ENCODE measurements at places on chromosomes 2 and 18.

GRCh38 chr2:17036361-17036760 is 370.7 kb upstream of the CYRIA start:
- DNase-seq, result no peak

DNA sequence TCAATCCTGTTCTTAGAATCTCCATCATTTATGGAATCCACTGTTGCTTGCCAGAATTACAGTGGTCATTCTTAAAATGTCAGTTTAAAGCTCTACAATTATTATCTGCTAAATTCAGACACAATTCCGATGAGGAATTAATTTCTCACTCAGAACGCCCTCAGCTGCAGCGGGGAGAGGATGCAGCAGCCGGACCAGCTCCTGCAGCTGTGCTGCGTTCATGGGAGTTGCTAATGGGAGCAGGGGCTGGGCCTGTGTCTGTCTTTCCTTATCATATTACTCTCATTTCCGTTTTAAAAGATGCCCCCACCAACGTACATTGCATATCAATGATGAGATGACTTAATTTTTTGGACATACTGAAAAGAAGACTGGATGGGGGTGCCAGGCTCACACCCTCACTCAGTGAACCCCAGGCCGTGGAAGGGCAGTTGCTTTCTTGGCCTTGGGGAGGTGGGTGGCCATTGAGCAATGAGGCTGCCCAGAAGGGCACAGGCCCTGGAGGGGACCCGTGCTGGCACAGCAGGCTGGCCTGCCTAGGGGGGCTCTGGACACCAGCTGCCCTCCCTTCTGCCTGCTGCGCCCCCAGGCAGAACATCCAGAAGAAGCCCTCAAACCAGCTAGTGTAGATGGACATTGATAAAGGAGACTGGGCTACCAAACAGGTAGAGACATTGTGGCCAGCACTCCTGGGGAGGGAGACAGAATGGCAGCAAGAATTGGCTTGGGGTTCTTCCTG is 503.6 kb upstream of the MYT1L start:
- no peak for DNase-seq

DNA sequence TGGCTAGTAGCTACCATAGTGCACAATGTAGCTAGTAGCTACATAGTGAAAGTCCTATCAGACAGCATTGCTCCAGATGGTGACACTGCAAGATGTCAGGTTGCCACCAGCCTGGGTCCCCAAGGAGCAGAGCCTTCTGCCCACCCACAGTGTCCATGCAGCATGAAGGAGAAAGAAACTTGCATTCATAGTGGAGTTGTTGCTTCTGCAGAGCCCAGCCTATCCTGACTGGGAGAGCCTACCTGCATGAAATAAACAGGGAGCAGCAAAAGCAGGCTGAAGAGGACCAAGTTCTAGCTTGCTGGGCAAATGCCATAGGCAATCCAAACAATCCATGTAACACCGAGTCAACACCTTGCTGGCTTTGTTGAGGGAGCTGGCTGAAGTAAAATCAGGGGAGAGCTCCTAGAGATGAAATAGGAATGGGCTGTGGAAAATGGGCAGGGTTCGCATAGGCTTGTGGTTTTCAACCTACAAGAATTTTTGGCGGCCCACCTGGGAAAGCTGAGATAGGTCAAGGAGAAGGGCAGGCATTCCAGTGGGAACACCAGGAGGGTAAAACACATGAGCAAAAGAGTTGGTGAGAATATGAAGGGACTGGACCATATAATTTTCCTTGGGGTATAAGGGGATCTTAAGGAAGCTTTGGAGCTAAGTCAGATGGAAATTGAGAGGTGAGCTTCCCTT is 195.8 kb downstream of the CYP26B1 start:
- no peak for DNase-seq

- DNase-seq, result no peak
Observed at GRCh38 chr2:24421668-24422067, 61.3 kb upstream of the ITSN2 start.

DNA sequence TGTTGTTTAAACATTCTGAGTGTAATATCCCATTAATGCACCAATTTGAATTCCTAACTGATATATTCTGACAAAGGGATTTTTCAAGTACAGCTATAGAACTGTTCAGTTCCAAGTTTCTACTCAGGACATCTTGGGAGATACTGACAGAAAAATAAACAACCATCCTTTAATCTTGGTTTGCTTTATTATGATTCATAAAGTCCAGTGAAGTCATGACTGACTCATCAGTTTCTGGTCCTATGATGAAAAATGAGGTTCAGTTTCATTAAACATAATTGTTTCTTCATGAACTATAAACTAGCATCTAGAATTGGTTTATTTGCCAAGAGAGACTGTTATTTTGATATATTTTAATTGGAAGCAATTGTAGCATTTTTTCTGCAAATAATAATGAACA is 896.2 kb downstream of the CCDC85A start:
- no peak for DNase-seq

GRCh38 chr2:216546641-216547403 is 48.2 kb downstream of the RPL37A start:
- DNase-seq, result no peak

DNA sequence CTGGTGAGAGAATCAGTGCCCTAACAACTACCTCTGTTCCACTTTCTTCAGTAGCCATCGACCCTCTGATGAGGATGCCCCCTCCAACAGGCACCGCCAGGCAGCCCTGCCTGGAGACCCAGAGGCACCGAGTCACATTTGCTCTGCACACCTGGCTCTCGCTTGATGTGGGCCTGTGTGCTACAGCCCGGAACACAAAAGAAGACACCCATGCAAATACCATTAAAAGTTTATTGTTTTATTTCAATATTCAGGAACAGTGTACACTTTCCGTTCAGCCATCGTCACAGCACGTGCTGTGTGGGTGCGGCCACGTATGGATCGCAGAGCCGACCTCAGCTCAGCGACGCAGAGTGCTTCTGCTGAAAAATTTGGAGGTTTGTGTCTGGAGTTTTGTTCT is 154.0 kb downstream of the MBP start:
- DNase-seq, result no peak

- no peak for DNase-seq
Observed at GRCh38 chr2:33678436-33678835, 79.3 kb upstream of the FAM98A start.

GRCh38 chr2:102420290-102420689 is 2.7 kb upstream of the IL18RAP start:
- no peak for DNase-seq

DNA sequence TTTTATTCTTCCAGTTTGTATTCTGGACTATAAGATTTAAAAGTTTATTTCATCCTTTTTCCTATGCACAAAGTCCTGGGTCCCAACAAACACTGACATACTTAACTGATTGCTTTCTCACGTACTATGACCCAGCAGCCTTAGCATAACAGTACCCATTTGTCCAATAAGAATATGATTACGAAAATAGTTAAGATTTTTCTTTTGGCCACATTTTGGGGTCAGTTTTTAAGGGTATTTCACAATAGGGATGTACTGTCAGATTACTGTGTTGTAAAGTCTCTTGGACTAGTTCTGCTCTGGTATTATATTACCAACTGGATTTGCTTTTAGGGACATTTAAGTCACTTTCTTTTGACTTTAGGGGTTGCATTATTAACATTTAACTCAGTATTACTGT is 46.1 kb downstream of the TTC39C start:
- DNase-seq, result no peak

DNA sequence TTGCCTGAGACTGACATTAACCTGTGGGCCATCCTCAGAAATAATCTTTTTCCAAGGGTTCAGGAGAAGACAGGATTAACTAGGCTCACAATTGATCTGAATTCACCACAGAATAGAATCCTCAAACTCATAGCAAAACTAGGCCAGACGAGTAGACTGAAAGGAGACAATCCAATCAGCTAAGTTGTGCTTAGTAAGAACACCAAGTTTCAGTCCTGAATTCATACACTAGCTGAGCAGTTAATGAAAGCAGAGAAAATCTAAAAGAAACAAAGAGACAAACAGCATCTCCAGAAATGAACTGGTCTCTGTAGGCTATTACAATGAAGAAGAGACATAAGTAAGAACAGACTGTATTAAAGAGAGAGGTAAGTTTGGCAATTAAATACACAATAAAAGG is 89.5 kb downstream of the GORASP2 start:
- no peak for DNase-seq

DNA sequence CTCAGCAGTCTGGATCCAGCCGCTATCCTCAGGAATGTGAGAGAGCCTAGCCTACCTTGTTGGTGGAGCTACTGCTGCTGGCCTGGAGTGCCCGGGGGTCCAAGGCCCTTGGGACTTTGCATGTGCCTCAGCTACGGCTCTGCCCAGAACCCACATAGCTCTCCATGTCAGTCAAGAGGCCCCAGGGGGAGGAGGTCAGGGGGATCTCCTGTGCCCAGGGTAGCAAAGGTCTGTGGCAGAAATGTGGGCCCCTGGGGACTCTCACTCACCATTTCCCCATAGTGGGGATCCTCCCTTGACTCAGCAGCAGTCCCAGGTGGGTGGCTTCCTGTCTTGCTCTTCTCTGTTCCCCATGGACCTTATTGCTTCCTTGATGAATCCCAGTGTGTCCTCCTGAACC is 342.7 kb upstream of the CHAC2 start:
- DNase-seq, result no peak
